Suppressor macrophage (primary cell): ENCODE measurements at places on chromosomes 13 and 19.

DNA sequence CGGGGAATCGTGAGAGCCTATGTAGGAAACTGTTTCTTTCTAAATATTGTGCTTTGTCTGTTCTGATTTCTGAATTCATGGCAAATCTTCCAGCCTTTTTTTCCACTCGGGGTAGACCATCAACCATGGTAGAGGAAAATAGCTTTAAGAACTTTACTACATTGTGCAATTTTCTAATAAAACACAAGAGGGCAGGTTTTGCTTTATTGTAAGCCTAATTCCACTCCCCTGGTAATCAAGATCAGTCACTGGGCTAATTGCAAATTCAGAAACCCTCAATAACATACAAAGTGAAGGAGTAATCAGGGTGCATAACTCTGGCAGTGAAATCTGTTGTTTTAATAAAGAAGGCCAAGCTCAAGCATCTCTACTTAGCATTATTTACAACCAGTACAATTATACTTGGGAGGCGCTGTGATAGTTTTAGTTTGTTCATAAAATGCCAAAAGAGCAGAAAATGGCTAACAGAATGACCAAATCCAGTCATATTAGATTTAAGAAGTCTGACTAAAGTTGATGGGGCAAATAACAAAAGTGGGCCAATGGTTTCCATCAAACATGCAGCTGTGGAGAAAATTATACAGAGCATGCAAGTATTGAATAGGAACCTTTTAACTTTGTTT is 43.8 kb downstream of the DCT start:
- peak; percentile 3 for DNase-seq

DNA sequence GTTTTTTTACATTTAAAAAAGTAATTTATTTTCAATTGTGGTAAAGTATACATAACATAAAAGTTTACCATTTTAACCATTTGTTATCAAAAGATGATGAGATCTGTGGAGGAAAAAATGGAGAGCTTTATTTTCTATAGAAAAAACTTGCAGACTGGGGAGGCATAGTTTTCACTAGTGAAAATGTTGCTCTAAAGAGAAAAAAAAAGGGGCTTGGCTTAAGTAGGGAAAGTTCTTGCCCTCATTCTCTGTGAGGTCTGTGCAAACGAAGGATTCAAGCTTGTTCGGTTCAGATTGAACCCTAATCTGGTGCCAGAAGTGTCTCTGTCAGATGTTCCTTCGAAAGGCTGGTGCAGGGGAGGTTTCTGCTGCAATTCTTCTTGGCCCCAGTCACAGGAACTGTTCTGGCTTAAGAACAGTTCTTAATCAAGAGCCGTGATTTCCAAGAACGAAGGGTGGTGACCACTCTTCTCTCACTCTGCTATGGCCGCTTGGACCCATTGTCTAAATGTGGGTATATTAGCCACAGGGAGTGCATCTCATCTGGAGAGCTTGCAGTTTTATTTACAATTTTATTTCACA is 42.1 kb downstream of the PCCA start:
- DNase-seq, result no peak

GRCh38 chr13:43239275-43239840 is 216.0 kb downstream of the DNAJC15 start:
- no peak for DNase-seq

- DNase-seq, result no peak
Measured at GRCh38 chr13:28601581-28601980, 57.3 kb upstream of the POMP start.

DNA sequence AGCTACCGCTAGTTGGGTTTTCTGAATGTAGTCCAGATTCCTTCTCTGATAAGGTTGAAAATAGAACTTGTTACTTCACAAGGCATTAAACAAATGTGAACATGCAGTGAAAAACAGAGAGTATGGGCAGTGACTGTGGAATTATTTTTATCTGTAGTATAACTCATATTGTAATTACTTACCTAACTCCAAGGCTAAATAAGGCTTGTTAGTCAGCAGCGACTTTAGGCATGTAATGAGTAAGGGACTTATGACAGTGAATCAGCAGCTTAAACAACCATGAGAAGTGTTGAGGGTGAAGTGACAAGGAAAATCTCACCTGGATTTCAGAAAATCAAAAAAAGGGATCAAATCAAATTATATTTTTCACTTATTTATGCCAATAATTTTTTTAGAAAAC is 1719.5 kb upstream of the MIR17HG start:
- no peak for DNase-seq

- DNase-seq, result no peak
Measured at GRCh38 chr19:55546011-55546410, 668 bp upstream of the SBK3 start.

- no peak for DNase-seq
Measured at GRCh38 chr13:59658027-59658737, 505.5 kb downstream of the DIAPH3 start.

- no peak for DNase-seq
Measured at GRCh38 chr13:51396352-51396751, 56.5 kb downstream of the INTS6 start.

DNA sequence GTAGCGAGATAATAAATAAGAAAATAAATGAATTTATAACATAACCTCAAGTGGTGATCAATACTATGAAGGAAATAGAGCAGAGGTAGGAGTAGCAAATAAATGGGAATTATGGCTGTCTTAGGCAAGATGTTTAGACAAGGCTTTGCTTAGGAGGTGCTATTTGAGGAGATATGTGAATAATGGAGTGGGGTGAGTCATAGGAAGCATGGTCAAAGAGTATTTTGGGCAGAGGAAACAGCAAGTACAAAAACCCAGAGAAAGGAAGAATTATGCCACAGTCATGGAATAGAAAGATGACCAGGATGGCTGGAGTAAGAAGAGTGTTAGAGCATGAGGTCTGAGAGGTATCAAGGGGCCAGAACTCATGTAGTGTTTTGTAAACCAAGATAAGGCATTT is 33.6 kb upstream of the LPAR6 start:
- peak; percentile 33 for DNase-seq

GRCh38 chr19:48315712-48316111 is 9.6 kb upstream of the EMP3 start:
- DNase-seq, result no peak

DNA sequence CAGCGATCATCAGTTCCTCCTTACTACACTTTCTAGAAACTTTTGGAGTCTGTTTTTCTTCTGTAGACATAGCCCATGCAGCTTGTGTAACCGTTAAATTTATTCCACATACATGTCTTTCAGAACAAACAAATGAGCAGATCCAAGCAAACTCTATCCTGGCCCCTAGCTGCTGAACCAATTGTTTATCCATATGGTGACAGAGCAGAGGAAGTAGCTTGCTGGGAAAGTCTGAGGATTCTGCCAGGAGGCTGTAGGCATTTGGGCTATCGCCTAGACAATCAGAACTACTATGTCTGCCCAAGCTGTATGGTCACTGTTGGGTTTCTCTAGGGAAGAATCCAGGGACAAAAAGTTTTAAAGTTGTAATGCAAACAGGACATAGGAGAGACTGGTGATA is 343.7 kb downstream of the SPRY2 start:
- no peak for DNase-seq

DNA sequence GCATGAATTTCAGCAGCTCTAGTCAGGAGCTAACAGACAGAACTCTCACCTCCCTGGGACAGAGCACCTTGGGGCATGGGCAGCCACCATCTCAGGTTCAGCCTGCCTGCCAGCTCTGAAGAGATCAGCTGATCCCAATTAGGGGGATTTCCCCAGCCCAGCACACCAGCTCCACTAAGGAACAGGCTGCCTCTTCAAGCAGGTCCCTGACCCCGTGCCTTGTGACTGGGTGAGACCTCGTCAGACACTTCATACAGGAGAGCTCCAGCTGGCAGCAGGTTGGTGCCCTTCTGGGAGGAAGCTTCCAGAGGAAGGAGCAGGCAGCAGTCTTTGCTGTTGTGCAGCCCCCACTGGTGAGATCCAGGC is 84.5 kb upstream of the UFM1 start:
- no peak for DNase-seq

DNA sequence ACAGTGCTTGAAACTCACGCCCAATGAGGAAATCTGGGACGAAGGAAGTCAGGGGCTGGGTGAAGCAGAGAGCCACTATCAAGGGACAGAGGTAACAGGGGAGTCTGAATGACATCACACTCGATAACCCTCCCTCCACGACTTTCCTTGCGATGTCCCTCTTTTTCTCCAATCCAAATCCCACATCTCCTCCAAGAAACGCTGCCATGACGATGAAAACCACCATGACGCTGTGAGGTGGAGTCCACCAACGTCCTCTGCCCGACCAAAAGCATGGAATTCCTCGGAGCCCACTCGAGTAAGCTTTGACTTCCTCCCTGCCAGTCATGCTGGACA is 967 bp downstream of the REXO1 start:
- DNase-seq, result no peak

DNA sequence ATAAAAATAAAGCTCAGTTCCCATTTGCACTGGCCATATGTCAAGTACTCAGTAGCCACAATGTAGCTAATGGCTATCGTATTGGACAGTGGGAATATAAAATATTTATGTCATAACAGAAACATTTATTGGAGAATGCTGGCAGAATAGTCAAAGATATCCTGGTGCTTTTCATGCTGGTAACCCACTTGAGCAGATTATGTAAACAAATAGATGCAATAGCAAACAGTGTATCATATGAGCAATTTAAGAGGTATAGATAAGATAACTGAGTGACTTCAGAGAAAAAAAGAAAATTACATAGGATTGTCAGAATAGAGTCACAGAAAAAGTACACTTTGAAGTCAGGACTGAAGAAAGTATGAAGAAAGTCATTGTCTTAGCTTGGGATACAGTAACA is 426.6 kb downstream of the NDFIP2 start:
- DNase-seq, result no peak

- DNase-seq, result no peak
Measured at GRCh38 chr19:10562609-10563008, 3.2 kb downstream of the KRI1 start.

GRCh38 chr19:50269653-50270052 is 59.5 kb downstream of the KCNC3 start:
- no peak for DNase-seq

GRCh38 chr13:98273824-98274742 is 97.0 kb upstream of the RNF113B start:
- no peak for DNase-seq

GRCh38 chr13:23909606-23910005 is 12.3 kb upstream of the C1QTNF9B start:
- DNase-seq, result no peak
